ENCODE measurements at places on chromosomes 4 and X.

DNA sequence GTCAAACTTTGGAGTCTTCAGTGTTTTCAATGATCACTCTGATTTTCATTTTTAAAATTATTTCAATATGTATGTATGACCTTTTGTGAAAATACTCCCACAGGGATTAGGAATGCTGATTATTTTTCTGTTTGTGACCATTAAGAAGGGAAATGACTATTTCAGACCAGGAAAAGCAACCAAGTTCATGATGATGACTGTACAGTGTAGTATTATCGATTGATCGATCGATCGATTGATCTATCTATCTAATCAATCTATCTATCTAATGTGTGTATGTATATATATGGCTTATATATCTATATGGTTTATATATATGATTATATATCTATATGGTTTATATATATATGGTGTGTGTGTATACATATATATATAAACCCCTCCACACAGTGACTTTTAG lies 131.5 kb upstream of the VEGFC start:
- DNase-seq: no peak

DNA sequence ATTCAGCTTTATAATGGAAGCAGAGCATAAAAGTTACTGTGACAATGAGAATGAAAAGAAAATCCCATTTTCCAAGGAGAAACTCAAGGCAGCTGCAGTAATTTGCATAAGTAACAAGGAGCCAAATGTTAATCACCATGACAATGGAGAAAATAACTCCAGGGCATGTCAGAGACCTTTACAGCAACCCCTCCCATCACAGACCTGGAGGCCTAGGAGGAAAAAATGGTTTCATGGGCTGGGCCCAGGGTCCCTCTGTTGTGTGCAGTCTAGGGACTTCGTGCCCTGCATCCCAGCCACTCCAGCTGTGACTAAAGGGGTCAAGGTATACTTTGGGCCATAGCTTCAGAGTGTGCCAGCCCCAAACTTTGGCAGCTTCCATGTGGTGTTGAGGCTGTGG lies 223.5 kb downstream of the NPFFR2 start:
- no peak for DNase-seq

GRCh38 chr4:88953400-88953799 lies 103.6 kb downstream of the FAM13A start:
- no peak for DNase-seq

DNA sequence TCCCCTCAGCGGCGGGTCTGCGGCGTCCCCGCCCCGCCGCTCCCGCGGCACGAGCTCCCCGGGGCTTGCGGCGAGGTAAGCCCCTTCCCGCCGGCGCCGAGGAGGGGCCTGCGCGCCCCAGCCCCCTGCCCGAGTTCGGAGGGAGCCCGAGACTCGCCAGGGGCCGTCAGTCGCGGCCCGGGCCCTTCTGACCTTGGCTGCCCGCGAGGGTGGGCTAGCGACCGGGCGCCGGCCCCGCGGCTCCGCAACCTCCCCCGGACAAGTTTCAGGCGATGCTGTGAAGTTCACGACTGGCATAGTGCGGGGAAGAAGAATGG lies 554 bp downstream of the CDKL5 start:
- no peak for DNase-seq

- no peak for DNase-seq
Observed at GRCh38 chr4:172698256-172698655, 470.4 kb upstream of the GALNT7 start.

DNA sequence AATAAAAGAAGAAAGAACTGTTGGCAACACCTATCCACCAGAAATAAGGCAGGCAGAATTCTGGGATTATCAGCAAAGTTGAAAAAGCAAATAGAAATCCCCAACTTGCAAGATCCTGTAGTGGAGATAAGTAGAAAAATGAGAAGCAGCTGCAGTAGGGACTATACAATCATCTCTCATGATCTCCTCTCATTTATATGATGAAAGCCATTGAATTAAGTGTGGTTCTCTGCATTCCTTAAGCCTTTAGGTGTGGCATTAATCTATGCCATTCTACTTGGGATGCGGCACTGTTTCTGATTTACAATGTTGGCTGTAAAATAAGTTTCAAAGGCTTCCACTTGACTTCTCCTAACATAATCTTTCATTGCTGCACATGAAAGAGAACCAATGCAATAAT lies 869.8 kb downstream of the TRAM1L1 start:
- DNase-seq: no peak

- no peak for DNase-seq
Observed at GRCh38 chrX:102138064-102138463, 4.2 kb downstream of the TCEAL6 start.

GRCh38 chr4:183200453-183200852 lies 101.4 kb downstream of the WWC2 start:
- DNase-seq: no peak

- no peak for DNase-seq
Observed at GRCh38 chrX:152637649-152638442, at the start of gene GABRQ. TSS of gene GABRQ (plus strand) at chrX:152637895. CDS start at chrX:152638203, 308 bp downstream.

DNA sequence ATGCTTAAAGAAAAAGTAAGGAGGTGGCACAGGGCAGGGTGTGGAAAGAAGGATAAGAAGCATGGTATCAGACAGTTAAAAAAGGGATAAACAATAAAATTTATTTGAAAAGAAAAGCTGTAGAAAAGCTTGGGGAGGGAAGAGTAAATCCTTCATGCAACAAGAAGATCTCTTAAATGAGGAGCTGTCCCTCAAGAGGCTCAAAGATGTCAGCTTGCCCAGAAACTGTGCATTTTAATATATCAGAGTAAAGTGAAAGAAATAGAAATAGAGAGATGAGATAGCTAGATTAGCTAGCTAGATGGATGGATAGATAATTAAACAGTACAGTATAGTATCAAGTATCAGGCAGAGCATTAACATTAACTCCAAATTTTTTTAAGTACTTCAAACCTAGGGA lies 170.3 kb downstream of the LDB2 start:
- DNase-seq: no peak

- DNase-seq: no peak
Observed at GRCh38 chr4:10949039-10949733, 264.6 kb upstream of the CLNK start.

DNA sequence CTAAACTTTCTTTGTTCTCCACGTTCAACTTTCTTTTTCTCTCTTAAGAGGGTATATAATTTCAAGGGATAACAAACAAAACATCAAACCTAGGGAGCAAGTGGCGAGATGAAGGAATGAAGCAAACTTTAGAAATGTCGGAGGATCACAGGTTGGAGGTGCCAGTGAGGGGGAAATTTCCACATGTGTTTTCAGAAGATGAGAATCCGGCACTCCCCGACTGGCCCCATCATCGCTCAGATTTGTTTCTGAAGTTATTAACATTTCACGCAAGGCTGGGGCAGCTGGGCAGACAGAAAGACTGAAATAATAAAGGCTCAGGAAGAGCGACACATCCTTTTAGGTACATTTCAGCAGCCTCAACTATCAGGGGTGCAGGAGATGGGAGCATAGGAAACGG lies 134.9 kb downstream of the SMIM20 start:
- no peak for DNase-seq

DNA sequence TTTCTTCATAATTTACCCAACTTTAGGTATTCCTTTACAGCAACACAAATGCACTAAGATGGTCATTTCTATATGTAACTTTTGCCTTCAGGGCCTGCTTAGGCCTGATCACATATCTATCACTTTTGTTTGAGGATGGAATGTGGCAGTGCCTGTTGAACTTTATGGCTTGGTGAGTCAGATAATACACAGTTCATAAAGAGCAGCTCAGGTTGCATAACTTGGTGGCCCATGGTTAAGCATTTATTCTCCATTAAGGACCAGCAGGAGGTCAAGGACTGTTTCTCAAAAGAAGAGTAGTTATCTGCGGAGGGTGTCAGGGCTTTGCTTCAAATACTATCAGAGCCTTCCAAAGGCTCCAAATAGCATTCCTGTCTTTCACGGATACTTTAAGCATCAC lies 124.1 kb upstream of the PDHA2 start:
- no peak for DNase-seq

DNA sequence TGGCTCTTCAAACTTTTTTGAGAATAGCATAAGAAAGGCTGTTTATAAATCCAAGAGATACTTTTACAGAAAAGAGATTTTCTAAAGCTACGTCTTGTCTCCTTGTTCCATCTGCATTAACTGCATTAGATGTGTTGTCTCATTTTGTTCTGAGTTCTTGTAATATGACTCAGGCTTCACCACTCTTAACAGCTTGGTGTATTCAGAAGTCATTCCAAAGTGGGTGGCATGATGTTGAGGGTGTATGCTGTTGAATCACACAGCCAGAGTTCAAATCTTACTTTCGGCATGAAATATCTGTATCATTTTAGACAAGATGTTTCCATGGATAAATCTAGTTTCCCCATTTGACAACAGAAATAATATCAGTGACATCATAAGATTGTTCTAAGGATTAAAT lies 30.1 kb downstream of the SYTL5 start:
- no peak for DNase-seq

DNA sequence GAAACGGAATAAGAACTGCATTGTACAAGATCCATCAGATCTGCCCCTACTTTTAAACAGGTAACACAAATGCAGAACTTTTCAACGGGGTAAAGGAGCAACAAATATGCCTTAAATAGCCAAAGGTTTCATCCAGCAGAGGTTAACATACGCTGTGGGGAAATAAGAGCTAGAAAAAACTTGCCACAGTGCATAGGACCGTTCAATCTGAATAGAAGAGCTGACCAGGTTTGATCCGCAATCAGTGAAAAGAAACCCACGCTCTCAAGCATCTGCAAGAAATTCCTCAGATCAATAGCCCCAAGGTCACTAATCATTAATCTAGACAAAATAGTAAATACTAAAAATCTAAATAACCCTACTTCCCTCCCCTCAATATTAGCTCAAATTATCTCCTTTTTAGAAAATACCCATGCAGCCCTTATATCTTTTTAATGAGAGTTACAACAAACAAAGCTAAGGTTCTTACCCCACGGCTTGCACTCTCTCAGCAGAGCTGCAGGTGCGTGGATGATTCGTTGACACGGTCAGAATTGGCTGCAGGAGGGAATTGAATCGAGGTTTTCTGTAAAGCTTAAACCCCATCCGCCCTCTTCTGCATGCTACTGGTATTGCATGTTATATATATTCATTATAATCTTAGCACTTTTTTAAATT lies at the start of gene TLR10:
TLR10 (minus strand) TSS at position 539 of the 657 bp plus-strand sequence. CDS start 7,400 bp downstream, outside the sequence.
- DNase-seq: no peak

GRCh38 chr4:38846015-38846414 lies 10.6 kb downstream of the TLR6 start:
- no peak for DNase-seq

- no peak for DNase-seq
Observed at GRCh38 chr4:19993242-19993641, 258.5 kb upstream of the SLIT2 start.

DNA sequence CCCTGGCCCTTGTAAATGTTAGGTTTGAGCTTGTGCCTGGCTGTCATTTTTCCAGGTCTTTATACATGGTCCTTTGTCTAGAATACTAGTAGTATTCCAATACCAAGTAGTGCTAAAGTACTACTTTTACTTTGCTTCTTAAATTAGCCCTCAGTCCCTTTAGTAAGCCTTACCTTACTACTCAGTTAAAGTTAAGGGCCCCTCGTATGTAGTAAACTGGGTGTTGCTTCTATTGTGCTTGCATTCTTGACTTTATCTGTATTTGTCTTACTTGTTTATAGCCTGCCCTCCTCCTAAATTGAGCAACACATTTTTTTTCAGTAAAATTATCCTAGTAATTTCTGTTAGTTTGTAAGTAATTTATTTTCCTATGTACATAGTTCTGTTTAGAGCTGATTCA lies 25.2 kb downstream of the CLCN3 start:
- no peak for DNase-seq

DNA sequence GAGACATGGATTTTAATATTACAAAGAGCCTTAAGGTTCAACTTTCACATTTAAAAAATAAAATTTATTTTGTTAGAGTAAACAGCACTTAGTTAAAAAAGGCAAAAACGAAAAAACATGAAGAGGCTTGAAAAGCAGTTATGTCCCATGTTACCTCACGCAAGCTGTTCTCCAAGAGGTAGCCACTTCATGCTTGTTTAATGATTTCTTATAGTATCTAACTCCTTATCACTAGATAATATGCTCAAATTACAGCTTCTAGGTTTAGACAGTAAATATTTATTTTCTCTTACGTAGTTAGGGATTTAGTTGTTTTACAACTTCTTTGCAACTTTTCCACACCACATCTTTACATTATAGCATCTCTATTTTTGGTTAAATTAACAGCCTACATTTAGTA lies 27.8 kb upstream of the TMPRSS11D start:
- no peak for DNase-seq

DNA sequence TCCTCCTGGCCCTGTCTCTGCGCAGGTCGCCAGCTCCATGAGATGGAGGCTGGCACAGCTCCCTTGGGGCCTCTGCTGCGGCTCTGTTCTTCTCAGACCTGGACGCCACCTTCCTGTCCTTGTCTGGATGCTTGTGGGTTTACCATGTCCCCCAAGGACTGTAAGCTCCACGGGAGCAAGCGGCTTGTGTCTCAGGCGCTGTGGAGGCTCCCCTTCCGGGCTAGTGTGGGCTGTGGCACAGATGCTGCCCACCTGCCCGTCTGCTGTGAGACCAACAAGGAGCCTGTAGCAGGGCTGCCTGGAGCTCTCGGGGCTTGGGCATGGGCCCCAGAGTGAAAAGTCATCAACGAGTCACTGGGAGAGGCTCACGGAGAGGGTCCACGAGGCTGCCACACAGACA lies 25.2 kb downstream of the NAT8L start:
- DNase-seq: no peak

GRCh38 chr4:109319156-109319555 lies 16.7 kb upstream of the COL25A1 start:
- no peak for DNase-seq

DNA sequence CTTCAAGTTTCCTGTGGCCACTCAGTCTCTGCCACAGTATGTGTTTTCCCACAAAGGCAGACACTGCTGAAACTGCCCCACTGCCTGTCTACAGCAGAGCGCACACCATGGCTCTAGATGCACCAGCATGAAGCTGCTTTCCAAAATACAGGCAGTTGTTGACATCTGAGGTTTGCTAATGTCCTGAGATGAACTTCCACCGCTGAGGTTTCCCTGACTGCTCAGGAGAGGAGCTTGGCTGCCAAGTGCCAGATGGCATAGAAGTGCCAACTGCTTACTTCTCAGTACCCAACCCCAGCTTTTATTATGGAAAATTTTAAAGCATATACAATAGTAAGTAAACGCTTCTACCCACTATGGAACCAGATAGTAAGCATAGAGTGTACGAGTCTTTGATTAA lies 61.0 kb upstream of the EXOC1L start:
- no peak for DNase-seq

- DNase-seq: no peak
Observed at GRCh38 chr4:147195386-147195785, 249.7 kb upstream of the TTC29 start.

Measured in activated CD8-positive, alpha-beta memory T cell treated with anti-CD3 and anti-CD28 coated beads for 4 hours (primary cell).